Mesenteric fat pad (tissue), 1 donor: ENCODE measurements at places on chromosomes 3 and 15.

DNA sequence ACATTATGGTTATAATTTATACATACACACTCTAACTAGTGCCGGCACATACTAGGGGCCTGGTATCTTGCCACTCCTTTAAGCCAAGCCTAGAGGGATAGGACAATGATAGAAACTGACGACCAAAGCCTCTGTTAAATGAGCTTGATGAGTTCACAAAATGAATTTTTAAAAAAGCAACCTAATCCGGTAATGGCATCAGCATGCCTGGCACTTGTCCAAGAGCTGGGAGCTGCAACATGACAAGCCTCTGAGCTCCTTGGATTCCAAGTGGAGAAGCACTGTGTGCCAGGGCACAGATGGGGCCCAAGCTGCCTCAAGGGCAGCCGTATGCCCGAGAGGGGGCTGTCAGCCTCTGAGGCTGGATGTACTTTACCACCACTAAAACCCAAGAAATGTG is 9.7 kb downstream of the ETV5 start:
- DNase-seq = no peak

DNA sequence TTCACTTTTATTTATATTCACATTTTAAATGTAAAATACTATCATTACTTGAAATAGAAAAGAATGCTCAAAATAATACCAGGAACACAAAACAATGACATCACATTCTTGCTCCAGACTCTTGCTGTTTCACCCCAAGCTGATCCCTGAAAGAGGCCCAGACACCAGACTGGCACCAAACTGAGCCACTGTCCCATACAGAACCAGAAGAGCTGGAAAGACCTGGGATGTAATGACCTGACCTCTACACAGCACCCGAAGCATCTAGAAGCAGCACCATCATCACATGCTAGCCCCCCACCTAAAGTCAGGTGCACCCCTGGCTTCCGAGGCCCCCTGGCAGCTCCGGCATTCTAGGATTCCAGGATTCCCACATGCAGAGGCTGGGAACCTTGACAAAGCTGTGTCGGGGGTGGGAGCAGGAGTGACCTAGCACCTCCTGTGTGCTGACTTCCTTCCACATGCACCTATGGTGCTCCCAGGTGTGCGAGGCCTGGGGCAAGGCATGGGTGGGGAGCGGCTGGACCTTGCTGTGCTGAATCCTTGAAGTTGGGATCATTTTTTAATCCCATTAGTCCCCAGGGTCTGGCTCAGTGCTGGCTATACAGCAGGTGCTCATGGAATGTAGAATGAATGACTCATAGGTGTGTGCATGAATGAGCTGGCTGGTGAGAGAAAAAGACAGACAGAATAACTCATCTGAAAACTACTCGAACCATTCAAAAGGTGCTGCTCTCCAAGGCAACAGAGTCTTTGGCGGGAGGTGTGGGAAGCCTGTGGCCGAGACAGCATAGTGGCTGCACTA is 144.7 kb upstream of the IQSEC1 start:
- no peak for DNase-seq

DNA sequence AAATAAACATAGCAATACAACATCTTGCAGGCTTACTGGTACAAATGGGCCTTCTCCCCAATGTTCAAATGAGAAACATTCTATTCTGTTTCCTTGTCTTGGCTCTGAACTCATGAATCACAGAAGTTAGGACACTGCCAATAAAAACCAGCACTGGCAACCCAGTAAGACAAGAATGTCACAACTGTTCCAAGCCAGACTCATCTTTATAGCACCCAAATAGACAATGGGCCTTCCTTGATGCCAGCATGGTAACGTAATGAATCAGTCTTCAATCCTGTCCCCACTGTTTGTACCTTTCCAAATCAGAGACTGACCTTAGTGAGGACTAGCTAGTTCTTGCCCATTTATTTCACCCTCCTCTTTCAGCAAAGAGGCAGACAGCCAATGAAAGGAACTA is 14.1 kb upstream of the RPS17 start:
- no peak for DNase-seq

- no peak for DNase-seq
Observed at GRCh38 chr15:83582381-83582780, 71.5 kb upstream of the ADAMTSL3 start.

DNA sequence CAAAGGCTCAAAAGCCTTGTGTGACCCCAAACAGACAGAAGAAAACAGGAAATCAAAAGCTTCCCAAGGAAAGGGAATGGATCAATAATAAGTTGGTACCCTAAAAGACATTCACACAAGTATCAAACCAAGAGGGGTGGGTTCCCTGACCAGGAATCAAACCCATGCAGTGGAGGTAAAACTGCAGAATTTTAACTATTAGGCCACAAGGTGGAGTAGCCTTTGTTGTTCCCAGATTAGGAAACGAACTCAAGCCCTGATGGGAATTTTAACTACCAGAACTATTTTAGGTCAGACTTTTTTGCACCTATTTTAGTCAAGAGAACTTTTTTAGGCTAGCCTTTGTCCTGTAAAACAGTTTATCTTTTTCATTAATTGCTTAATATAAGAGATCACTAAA is 31.4 kb downstream of the SETMAR start:
- no peak for DNase-seq
